Left lung (tissue), 14 donors: ENCODE measurements at places on chromosomes 16 and 17. TPM values are rescaled to one million over a fixed set of nuclear protein-coding genes. Genes with fewer than 3 reads are reported as not detected.

- DNase-seq: no peak
Measured at GRCh38 chr17:34375426-34375997, 12.5 kb upstream of the CCL1 start.

DNA sequence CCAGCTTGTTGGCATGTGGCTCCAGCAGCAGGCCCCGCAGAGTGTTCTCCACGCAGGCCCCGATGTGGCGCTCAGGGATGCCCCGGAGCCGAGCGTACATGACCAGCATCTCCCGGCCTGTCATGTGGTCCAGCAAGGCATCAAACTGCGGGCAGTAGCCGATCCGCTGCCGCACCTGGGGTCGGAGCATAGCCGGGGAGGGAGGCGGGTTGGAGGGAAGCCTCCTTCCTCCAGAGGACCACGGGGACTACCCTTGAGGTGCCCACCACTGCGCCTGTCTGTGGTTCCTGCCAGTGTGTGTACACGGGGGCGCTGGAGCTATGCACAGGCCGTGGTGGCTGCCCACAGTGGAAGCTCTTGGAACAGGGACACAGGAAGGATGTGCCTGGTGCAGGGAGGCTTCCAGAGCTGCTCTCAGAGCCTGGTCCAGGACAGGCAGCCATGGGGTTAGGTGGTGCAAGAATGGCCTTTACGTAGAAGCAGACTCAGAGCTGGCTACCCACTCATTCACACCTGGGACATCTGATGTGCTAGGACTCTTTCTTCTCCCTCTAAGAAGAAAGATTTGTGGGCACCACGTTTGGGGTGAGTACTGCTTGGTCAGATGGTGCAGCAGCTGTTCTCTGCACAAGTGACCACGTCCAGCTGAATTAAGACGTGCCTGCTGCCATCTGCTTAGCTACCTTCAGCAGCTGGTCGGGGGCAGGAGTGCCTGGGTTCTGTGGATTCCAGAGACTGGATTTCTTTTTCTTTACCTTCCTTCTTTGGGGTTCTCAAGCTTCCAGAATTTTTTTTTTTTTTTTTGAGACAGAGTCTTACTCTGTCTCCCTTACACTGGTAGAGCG lies 11.3 kb upstream of the RNPS1 start:
- no peak for DNase-seq

- DNase-seq: no peak
Measured at GRCh38 chr17:81448950-81449349, 53.7 kb downstream of the BAHCC1 start.

Gene KRT28
- polyA plus RNA-seq: not detected

- DNase-seq: peak; percentile 83
Measured at GRCh38 chr17:27805520-27806146, 5.3 kb upstream of the NOS2 start.

- DNase-seq: no peak
Measured at GRCh38 chr17:61338000-61338798, 61.4 kb upstream of the TBX2 start.

- DNase-seq: no peak
Measured at GRCh38 chr16:70777973-70778406, 23.0 kb downstream of the VAC14 start.
